ENCODE measurements at places on chromosomes 2 and 18.

DNA sequence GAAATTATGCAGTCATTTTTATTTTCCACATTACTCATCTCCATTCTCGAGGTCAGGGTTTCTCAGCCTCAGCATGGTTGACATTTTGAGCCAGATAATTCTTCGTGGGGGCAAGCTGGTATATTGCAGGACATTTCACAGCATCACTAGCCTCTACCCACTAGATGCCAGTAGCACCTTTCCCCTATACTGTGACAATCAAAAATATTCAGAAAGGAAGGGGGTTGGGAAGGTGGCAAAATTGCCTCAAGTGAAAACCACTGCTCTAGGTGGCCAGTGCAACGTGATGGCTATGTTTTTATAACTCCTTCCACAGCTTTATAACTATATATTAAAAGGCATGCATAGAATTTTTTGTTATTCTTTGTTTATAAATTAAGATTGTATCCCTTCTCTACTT, 294.5 kb downstream of the CNTNAP5 start:
- DNase-seq: no peak

- DNase-seq: no peak
Observed at GRCh38 chr18:24104486-24104885, 34.4 kb upstream of the CABYR start.

DNA sequence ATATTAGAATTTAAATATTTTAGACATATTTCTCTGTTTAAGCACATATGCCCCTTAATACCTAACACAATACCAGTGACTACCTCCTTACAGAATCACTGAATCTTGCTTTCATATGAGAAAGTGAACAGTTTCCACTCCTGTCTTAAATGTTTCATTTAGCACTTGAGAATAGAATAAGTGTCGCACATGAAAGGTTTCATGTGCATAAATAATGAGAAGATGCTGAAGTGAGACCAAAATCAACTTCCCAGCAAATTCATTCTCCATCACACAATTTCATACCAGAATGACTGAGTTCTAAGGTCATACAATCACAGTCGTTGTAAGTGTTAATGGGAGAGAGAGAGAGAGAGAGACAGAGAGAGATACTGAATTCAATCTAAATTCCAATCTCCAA, 51.2 kb downstream of the ATIC start:
- DNase-seq: no peak

DNA sequence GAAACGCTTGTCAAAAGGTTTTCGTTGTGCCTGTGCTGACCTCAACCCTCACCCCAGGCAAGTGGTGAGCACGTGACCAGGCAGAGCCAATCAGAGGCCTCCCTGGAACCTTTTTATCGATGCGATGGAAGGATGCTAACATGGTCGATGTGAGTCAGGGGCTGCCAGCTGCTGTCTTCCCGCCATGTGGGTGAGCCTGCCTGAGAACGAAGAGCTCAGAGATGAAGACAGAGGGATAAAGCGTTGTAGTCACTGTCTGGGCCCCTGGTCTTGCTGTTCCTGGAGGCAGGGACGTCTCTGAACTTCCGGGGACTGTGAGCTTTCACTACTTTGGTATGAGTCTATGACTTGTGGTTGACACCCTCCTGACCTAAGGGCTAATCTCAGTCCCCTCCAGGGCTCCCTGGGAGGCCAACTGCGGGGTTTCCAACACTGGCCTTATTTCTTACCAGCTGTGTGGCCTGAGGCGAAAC, 18.6 kb downstream of the DNMT3A start:
- DNase-seq: peak; percentile 35

GRCh38 chr2:207845202-207845864, 75.6 kb upstream of the FZD5 start:
- no peak for DNase-seq

GRCh38 chr2:1451422-1451821, 38.2 kb downstream of the TPO start:
- no peak for DNase-seq

GRCh38 chr2:138428710-138429440, 72.7 kb upstream of the SPOPL start:
- no peak for DNase-seq

GRCh38 chr2:238720232-238720672, 127.6 kb upstream of the TWIST2 start:
- no peak for DNase-seq

- DNase-seq: no peak
Observed at GRCh38 chr2:219598308-219599078, 836 bp downstream of the STK11IP start.

- no peak for DNase-seq
Observed at GRCh38 chr2:147792966-147793617, 51.7 kb upstream of the ACVR2A start.

DNA sequence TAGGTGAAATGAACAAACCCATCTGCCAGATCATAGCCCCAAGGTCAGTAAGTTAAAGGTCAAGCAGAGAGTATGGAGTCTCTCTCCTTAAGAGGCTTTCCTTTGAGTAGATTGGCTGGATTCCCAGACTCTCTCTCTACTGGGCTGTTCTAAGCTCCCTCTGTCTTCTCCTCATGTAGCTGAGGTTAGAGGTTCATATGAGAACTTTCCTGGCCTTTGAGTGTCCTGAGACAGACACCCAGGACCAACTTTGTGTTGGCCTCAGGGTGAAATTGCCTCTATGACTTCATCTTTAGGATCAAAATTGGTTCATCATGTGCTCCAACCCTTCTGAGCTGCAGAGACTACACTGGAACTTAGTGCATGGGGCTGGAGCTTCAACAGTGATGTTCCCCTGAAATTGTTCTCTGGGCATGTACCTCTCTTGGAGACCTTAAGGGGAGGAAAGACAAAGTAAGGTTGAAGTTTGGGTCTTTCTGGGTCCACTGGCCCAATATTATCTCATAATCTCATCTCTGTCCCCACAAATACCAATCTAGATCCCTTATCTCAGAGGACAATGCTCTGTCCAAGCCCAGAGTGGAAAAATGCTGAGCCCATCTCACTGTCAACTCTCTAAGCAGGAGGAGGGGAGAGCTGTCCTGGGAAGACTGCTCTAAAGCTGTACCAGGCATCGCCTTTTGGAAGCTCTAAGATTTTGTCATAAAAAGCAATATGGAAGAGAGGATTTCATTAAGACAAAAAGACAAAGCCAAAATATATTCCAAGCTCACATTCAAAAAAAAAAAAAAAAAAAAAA, 177.3 kb upstream of the ARL4C start:
- no peak for DNase-seq

DNA sequence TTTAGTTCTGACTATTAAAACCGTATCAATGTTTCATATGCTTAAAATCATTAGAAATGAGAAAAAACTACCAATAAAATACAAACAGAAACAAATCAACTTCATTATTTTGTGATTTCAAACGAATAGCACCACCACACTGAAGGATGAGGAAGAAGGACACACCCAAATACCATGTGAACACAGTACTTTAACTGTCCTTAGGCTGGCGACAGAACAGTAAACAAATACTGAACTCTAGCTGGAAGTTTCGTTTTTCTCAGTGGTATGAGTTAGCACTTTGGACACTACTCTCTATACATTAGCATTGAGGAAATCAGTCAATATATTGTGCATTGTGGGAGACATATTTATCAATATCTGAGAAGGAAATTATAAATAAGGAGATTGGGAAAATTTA, 202.4 kb upstream of the AGAP1 start:
- no peak for DNase-seq

DNA sequence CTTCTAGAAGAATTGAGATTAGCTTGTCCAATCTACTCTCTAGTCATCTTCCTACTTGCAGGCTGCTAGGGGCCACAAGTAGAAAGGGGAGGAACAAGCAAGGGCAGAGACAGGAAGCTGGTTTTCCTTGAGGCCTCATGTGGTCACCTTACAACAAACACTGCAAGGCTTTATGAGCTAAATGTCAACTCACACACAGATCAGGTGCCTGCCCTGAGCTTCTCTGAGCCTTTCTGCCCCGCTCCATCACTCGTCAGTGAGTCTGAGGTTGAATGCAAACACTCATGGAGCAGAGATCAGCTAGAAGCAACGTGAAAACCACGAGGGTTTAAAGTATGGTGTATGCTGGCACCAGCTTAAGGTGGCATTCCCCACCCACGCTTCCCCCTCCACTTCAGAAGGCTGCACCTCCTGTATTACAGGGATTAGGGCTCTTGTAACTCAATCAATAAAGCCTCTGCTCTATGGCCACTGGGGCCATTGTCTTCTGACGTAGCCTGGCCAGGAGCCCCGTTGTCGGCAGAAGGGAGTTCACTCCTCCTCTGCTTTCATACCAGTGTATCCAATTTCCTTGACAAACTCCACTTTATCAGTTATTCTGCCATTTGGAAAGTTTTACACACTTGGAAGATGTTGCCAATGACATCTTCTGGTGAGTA, 5.4 kb upstream of the CRYGC start:
- DNase-seq: no peak

- no peak for DNase-seq
Observed at GRCh38 chr2:37471994-37472393, 127.6 kb downstream of the QPCT start.
